Kidney tubule cell (primary cell): ENCODE measurements at places on chromosomes 13 and 19.
A peak's percentile ranks its signal among the peaks of the same experiment; 100 is the strongest.

DNA sequence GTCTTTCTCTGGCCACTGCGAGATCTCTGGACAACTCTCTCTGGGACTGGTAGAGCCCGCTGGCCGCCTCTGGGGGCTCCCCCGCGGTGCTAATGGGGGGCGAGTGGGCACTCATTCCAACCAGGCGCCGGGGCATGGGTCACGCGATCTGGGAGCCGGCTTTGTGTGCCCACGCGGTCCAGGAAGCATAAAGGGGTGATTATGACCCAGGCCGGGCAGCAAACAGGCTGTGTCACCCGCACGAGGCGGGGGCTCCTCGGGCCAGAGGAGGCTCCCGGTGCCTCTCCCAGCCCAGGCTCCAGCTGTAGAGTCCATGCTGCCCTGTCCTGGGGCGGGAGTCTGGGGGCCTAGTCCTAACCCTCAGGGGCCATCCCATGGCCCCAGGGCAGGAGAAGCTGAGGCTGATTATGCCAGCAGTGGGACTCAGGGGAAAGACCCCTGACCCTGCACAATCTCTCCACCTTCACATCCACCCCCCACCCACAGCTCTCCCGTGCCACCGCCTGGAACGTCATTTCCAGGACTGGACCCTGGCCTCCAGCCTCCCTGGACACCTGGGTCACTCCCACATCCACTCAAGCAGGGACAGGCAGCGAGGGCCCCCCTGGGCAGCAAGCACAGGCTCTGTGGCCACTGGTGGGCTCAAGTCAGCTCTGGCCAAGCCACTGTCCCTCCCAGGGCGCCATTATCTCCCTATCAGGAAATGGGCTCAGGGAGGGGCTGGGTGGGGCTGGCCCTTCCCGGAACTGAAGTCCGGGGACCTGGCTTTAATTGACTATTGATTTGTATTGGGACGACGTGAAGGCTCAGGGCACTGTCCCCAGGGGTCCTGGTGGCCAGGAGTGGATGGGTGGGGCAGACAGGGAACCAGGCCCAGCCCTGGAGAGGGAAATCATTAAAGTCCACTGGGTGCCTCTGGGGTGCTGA is 50.0 kb downstream of the PTPRS start:
- DNase-seq, result no peak

DNA sequence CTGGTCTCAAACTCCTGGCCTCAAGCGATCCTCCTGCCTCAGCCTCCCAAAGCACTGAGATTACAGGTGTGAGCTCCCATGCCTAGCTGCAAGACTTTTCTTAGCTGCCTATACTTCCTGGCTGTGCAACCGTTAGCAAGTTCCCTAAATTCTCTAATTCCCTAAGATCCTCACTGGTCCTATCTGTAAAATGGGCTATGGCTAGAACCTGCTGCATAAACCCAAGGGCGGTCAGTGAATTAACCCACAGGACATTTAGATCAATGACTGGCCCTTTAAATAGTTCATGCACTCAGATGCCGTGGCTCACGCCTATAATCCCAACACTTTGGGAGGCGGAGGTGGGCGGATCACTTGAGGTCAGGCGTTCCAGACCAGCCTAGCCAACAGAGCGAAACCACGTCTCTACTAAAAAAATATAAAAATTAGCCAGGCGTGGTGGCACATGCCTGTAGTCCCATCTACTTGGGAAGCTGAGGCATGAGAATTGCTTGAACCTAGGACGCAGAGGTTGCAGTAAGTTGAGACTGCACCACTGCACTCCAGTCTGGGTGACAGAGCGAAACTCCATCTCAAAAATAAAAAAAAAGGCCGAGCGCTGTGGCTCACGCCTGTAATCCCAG is 4.1 kb upstream of the C19orf53 start:
- DNase-seq, result peak; percentile 87

GRCh38 chr13:106129273-106129672 is 406.2 kb downstream of the EFNB2 start:
- no peak for DNase-seq

- peak; percentile 86 for DNase-seq
Observed at GRCh38 chr19:18388100-18388959, 2.4 kb downstream of the GDF15 start.

DNA sequence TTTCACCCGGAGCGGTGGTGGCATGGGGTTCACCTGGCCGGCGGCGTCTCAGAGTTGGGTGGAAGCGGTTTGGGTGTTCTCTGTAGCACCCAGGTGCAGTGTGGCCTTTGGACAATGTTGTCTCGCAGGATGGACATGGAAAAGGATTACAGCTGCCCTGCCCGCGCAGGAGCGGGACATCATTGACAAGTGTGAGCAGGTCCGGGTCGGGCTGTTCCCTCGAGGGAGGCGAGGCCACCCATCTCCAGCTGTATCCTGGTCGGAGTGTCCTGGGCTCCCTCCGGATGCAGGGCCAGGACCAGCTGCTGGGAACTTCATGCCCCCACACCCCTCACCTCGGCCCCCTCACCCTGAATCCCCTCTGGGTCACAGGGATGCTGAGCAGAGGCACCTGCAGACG is 7.8 kb upstream of the ZNF14 start:
- DNase-seq, result no peak

GRCh38 chr13:87667686-87668085 is 3.5 kb upstream of the SLITRK5 start:
- DNase-seq, result no peak

GRCh38 chr19:40797963-40798682 is 868 bp upstream of the EGLN2 start:
- peak; percentile 76 for DNase-seq

- peak; percentile 33 for DNase-seq
Observed at GRCh38 chr19:46944918-46945628, 74.6 kb upstream of the NPAS1 start.

DNA sequence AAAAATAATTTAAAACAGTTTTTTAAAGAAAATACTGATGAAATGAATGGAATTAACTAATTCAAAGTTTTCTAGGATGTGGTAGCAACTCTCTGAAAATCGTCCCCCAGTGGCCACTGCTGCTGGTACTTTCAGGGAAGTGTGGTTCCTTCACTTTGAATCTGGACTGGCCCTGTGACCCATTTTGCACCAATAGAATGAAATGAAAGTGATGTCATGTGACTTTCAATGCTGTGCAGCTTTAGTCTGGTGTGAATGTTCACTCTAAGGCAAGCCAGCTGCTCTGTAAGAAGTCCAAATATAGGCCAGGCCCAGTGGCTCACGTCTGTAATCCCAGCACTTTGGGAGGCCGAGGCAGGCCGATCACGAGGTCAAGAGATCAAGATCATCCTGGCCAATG is 26.4 kb upstream of the HNRNPA1L2 start:
- DNase-seq, result no peak

GRCh38 chr19:33281296-33281926 is 20.9 kb downstream of the CEBPA start:
- DNase-seq, result no peak

- DNase-seq, result peak; percentile 15
Observed at GRCh38 chr19:5032101-5032967, 63.4 kb downstream of the KDM4B start.

DNA sequence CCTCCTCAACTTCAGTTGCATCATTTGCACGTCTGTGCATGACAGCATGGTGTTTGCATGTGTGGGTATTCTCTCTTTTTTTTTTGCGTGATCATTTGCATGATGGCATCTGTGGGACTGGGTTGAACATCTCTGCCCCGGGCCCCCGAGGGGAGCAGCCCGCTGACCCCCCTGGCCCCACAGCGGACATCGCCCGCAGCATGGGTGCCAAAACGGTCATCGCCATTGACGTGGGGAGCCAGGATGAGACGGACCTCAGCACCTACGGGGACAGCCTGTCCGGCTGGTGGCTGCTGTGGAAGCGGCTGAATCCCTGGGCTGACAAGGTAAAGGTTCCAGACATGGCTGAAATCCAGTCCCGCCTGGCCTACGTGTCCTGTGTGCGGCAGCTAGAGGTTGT is 23.1 kb downstream of the PNPLA6 start:
- no peak for DNase-seq

DNA sequence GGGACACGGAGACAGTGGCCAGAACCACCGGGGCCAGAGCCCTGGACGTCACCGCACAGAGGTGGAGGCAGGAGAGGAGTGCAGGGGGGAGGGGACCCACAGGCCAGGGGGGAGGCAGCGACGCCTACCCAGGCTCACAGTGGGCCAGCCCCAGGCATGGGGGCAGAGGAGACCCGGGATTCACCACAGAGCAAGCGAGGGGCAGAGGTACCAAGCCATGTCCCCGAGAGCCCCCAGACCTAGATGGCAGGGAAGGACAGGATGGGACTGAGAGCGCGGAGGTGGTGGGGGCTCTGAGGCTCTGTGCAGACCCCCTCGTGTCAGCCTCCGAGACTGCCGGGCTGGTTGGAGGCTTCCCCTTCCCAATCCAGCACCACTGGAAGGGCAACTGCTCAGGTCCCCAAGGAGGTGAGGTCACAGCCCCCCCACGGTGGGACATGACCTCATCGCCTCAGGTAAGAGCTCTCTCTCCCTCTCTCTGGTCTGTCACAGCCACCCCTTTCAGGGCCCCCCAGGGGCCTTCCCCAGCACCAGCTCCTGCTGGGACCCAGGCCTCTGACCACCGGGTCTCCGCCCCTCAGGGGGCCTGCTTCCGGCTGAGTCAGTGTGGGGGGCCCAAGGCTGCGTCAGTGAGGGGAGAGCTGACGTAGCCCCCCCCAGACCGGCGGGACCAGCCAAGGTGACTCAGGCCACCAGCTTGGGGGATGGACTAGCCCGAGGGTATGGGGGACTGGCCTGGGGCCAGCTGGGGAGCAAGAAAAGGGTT is 2.2 kb upstream of the IL11 start:
- DNase-seq, result peak; percentile 89

DNA sequence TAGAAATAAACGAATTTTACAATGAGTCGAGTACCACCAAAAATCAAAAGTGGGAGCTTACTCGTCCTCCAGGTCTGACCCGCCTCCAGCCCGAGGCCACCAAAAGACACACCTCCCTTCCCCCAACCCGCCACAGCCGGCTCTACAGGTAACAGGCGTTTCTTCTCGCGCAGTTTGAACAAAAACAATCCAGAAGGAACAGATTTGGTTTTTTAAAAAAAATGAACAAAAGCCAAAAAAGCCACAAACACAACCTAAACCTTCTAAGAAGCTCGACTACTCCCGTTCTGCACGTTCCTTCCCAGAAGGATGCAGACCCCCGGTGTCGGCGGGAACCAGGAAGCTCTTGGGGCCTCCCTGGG is 671 bp downstream of the ZDHHC20 start:
- DNase-seq, result peak; percentile 51

- no peak for DNase-seq
Observed at GRCh38 chr13:25353344-25353743, 18.4 kb upstream of the ATP8A2 start.
